Retinal pigment epithelial cell (primary cell): ENCODE measurements at places on chromosomes 3 and 15.

DNA sequence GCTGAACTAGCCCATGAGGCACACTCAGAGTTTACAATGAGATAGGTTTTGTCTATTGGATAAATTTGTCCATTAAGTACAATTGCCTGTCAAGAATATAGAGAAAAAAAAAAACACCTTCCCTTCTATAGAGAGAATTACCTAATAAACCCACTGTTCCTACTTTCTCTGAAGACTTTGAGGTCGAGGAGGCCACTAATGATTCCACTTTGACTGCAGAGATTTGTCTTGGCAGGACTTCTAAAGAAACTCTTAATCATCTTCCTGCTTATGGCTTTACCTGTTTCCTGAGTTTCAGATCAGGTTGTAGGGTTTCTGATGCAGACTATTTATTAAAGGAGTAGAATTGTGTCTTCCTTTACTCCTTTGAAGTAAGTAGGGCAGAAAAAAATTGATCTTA, 342.4 kb upstream of the KCNMB2 start:
- DNase-seq = no peak

DNA sequence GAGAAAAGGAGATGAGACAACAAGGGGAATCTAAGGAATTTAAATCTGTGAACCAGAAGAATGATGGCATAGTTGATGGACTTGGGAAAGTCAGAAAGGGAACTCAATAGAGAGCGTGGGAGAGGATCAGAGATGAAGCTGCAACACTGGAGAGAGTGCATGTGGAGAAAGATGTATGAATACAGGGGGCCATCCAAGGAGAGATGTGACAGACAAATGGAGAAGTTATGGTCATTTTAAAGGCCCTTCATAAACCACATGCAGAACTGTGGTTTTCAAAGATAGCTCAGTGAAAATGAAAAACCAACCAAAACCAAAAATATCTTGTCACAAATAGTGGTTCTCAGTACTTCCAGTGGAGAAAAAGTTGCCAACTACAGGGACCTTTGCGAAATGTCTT, 265.2 kb downstream of the SUCLG2 start:
- DNase-seq = no peak

DNA sequence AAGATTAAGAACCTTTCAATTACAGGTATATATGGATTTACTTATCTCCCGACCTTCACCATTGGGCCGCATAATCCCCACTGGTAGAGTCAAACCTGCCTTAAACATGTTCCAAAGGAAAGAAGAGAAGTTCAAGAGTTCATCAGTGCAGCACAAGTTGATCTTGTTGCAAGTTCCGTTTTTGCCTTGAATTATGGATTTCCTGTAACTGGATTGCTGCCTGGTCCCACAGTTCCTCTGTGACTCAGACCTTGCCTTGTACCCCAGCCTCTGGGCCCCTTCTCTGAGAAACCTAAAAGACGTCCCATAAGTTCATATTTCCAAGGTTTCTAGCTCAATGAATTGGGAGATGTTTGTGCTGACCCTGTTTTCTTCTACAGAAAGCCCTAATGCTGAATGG, 112.5 kb upstream of the THBS1 start:
- DNase-seq = no peak

GRCh38 chr15:47333734-47334133, 383.6 kb upstream of the SEMA6D start:
- peak; percentile 71 for DNase-seq

GRCh38 chr15:45732662-45733061, 97.8 kb downstream of the SQOR start:
- DNase-seq = peak; percentile 22

- DNase-seq = peak; percentile 32
Observed at GRCh38 chr15:84633311-84634227, 20.5 kb downstream of the WDR73 start.

GRCh38 chr3:172669021-172669420, 41.8 kb downstream of the NCEH1 start:
- no peak for DNase-seq

DNA sequence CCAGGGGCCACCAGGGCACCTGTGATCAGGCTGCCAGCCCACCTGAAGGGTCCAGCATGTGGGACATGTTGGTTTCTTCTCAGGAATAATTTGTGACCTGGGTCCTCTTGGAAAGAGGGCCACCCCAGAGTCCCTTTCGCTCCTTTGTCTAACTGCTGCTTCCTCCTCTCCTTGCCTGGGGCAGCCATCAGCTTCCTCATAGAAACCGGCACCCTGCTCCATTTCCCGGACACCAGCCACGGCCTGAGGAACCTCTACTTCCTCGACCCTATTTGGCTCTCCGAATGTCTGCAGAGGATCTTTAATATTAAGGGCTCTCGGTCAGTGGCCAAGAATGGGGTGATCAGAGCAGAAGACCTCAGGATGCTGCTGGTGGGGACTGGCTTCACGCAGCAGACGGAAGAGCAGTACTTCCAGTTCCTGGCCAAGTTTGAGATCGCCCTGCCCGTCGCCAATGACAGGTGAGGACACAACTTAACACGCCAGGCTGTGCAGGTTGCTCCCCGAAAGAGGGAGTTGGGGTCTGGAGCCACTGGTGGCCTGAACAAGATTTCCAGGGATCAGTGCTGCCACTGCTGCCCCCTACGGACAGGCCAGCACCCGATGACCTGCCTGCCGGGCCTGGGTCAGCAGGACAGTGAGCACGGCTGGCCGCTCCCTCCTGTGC, 109.7 kb downstream of the LRRK1 start:
- no peak for DNase-seq

DNA sequence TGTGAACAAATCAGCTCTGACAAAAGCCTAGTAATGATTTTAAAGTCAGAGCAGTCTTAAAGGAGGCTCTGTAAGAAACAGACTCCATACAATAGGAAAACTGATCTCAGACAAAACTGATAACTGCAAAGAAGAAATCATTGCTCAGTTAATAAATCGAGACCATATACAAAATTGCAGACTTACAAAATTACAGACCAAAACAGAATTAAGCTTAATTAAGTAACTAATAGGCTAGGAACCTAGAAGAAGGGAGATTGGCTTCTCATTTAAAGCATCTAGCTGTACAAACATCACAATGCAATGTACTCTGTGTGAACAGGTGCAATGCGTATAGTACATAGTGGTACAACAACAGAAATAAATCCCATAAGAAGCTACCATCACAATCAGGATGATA, 46.3 kb downstream of the ZBTB20 start:
- DNase-seq = no peak

DNA sequence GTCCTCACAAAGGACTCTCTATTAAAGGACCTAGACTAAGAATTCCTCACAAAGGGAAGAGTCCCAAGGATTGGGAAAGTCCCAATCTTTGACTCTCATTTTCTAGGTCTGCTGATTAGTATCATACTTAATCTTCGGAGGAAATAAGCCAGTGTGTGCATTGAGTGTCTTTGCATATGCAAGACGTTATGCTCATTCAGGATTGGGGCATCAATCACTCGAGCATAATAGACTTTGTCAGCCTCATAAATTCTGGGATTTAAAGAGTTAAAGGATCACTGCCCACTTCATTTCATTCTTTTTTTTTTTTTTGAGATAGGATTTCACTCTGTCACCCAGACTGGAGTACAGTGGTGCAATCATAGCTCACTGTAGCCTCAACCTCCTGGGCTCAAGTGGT, 154.3 kb downstream of the RBPMS2 start:
- DNase-seq = no peak

DNA sequence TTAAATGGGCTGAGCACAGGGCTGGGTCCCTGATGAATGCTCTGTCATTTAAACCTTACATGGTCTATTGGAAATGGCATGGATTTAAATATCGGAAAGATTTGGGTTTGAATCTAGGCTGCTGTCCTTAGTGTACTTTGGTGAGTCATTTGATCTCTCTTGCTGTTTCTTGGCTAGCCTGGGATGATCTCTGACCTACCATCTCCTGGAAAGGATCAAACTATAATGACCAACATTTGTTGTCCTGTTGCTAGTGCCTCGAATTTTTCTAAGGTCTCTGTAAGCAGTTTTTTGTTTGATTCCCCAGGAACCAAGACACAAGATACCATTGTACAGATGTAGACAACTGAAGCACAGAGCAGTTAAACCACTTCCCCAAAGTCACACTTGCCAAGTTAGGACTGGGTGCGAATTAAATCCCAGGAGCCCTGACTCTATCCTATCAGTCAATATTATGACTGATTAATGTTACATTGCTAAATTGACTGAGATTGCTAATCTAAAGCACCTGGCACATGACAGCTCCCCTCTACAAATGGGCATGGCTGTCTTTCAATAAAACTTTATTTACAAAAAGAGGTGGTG, 244.9 kb upstream of the MCTP2 start:
- no peak for DNase-seq

DNA sequence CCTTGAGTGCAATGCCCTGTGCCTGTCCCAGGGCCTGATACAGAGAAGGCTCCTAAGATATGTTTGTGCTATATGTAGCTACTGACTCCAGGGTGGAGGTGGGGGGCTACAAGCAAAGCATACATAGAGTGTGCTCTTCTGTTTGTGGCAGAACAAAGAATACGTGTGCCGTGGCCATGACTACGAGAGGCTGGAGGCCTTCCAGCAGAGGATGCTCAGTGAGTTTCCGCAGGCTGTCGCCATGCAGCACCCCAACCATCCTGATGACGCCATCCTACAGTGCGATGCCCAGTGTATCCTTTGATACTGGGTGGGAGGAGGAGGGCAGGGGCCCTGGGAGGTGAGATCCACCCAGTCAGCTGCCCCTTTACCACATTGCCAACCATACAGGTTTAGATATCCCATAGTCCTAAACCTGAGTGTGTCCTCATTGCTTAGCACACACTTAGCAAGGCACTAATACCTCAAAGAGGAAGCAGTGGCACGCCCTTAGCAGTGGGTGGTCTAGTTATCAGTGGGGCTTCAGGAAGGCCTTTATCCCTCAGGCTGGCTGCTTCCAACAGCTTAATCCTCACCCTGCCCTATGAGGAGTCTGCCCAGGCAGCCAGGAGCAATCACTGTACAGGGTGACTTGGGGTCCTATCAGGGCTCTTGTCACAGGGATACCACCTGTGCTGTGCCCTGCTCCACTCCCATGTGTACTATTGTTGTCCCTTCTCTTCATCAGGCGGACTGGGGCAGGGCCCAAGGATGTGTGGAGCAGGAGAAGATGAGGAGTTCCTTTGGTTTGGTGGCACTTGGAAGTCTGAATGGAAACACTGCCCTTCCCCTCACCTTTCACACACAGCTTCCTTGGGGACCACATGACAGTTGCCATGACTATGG, 30.1 kb upstream of the MANF start:
- no peak for DNase-seq

DNA sequence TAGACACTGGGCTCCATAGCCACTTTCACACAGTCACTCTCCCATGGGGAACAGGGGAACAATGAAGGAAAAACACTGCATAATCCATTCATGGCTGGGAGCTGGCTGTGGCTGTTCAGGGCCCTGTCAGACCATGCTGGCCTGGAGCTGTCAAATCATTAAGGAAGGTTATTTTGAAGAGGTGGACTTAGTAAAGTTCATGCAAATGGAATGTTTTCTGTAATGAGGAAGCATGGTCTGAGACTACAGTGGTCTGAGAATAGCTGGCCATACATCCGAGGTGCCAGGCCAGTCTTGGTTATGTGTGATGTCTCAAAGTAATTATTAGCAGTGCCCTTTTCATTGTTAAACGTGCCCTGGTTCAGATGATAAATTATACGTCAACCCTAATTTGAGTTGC, 117.1 kb upstream of the MRPS22 start:
- peak; percentile 27 for DNase-seq

DNA sequence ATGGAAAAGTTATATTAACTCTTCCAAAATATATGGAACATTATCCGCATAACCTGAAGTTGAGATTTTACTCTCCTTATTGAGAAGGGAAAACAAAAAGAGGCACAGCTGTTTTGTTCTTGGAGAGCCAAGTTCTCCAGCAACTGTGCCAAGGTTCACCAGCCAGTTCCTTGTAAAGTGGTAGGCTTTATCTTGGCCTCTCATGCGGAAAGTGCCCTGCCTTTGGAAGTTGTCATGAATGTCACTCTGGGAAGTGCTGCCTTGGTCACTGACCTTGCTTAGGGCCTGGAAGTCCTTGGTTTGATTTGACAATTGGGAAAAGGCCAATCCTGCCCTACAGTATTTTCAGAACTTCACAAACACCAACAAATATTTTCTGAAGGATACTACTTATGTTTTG, 44.2 kb upstream of the THRB start:
- DNase-seq = no peak

- DNase-seq = no peak
Observed at GRCh38 chr3:169581633-169582032, 81.9 kb downstream of the MECOM start.

- DNase-seq = no peak
Observed at GRCh38 chr3:187130346-187131066, 8.8 kb downstream of the RPL39L start.

- DNase-seq = peak; percentile 31
Observed at GRCh38 chr3:119891944-119892721, 110.2 kb downstream of the NR1I2 start.

GRCh38 chr3:75332794-75333193, 331.3 kb upstream of the FRG2C start:
- no peak for DNase-seq

GRCh38 chr3:183930086-183930485, 45.4 kb upstream of the PARL start:
- DNase-seq = no peak

DNA sequence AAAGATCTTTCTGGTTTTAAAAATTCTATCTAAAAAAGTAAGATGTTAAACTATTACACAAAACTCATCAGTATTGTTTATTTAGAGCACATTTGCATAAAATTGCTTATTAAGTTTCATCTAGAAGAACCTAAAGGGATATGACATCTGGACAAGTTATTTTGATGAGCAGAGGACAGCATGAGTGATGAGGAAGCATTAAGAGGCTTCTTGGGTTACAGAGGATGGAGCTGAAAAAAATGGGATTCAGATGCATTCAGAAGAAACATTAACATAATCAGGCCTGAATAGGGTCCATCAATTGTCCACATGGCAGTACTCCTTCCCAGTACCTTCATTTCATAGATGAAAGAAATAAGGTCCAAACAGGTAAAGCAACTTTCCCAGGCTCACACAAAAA, 41.6 kb downstream of the IMPG2 start:
- DNase-seq = no peak

- no peak for DNase-seq
Observed at GRCh38 chr3:18349197-18349798, 75.8 kb downstream of the SATB1 start.

DNA sequence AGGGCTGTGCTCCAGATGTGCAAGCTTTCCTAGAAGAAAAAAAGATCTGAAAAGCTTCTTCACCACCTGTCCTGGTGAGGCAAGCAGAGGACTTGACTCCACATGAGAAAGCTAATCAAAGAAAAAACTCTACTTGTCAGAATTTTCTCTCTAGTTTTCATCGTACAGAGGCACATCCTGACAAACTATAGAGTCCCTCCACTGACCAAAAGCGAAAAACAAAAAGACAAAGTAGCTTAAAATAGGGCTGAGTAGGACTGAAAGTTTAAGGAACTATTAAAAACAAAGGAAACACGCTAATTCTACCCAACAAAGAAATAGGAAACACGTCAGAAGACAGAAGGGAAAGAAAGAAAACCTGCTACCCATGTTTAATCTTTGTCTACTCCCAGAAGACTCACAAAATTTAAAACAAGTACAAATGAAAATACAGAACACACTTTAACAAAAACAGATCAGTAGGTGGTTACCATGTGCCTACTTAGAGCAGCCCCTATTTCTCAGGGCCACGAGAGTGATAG, 26.5 kb downstream of the NANOGP8 start:
- DNase-seq = no peak

GRCh38 chr15:65963911-65964482, 94.7 kb downstream of the RAB11A start:
- no peak for DNase-seq
